ENCODE measurements at places on chromosomes 16 and 17.

- no peak for DNase-seq
These were observed 45.6 kb upstream of the LCMT1 start for GRCh38 chr16:25065899-25066298.

DNA sequence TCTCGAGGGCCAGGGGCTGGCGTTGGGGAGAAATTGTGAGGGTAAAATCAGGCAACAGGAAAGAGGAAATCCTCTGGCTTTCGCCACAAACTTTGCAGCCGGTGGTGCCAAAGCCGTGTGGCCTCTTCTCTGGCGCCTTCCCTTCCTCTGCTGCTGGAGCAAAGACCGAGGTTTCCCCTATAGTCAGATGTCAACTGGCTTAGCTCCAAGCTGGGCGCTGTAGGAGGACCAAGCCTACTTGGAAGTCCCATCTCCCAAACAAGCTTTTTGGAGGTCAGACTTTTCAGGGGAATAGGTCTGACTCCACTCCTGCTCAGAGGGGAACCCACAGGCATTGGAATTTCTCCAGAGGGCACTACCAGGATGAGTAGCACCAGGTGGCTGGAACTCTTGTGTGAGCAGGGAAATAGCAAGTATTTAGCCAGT is 5.0 kb downstream of the IGFBP4 start:
- DNase-seq = no peak

DNA sequence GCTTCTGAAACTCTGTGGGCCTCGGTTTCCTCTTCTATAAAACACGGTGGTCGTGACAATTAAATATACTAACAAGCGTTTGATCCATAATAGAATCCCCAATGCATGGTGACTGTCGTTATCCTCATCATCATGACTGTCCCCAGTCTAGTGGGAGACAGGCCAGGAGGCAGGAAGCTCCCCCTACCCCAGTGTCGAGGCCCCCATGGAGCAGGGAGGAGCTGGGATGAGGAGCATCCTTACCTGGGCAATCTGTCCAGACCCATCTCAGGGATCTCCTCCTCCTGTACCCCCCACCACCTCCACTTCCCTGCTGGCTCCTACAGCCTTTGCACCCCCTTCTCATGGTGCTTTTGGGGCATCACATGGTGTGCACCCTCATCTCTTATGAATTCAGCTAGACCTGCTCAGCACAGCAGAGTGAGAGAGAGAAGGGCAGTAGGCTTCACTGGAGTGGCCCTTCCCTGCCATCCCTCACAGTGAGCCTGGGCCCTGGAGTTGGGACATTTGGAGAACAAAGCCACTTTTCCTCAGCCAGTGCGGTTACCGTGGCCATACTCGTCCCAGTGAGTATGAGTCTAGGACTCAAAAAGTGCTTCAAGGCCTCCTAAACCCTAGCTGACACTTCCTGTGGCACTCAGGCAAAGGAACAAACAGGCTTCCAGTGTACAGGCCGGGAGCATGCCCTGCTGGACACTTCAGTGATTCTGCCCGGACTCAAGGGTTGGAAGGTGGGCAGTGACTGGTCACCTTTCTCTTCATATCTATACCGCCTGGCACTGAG is 148.6 kb downstream of the CLEC16A start:
- DNase-seq = no peak

- no peak for DNase-seq
These were observed 33.6 kb upstream of the KSR1 start for GRCh38 chr17:27422601-27423000.

DNA sequence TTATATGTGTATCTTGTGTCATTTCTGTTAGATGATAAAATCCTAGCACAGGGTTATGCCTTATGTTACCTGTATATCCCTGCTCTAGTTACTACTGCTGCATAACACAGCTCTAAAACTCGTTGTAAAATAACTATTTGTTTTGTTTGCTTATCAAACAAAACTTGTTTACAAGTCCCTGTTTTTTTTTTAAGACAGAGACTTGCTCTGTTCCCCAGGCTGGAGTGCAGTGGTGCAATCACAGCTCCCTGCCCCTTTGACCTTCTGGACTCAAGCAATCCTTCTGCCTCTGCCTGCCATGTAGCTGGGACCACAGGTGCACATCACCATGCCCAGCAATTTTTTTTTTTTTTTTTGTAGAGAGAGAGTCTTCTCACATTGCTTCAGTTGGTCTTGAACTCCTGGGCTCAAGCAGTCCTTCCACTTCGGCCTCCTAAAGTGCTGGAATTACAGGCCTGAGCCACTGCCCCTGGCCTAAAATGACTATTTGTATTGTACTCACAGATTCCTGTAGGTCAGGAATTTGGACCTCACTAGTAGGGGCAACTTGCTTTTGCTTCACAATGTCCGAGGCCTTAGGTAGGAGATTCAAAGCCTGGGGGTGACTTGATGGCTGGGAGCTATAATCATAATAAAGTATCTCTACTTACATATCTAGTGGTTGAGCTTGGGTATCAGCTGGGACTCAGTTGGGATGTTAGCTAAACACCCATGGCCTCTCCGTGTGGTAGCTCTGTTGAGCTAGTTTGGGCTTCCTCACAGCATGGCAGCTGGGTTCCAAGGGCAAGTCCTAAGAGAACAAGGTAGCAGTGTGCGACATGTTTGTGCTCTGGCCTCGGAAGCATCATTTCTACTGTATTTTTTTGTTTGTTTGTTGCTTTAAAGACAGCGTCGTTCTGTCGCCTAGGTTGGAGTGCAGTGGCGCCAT is 12.6 kb downstream of the DUSP14 start:
- no peak for DNase-seq

- DNase-seq = no peak
These were observed 334.1 kb upstream of the XYLT1 start for GRCh38 chr16:17804857-17805256.

DNA sequence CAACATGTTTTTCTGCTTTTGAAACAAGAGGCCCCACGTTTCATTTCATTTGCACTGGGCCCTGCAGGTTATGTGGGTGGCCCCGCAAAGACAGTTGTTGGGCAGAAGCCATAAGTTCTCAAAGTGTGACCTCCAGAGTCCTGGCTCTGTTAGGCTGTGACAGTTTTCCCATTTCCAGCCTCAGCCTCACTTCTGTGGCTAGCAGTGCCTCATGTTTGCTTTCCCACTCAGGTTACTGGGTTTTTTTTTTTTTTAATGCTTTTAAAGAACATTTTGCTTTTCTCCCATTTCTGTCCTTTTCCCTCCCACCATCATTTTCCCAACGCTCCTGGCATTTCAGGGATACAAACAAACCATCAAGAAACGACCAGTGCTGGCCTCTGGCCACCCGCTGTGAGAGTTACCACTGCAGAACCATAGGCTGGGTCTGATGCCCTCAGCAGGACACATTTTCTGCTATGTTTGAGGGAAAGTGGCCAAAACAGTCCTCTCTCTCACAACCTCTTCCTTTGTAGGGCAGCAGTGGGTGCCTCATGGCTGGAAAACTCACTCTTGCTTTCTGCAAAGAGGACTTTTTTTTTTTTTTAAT is 159.0 kb upstream of the MPHOSPH6 start:
- no peak for DNase-seq

- no peak for DNase-seq
These were observed 13.4 kb upstream of the PLLP start for GRCh38 chr16:57297856-57298255.

GRCh38 chr16:46807336-46807735 is 23.6 kb downstream of the C16orf87 start:
- no peak for DNase-seq

GRCh38 chr17:10754109-10754508 is 24.3 kb upstream of the TMEM220 start:
- no peak for DNase-seq

- no peak for DNase-seq
These were observed 129.5 kb downstream of the ANKRD11 start for GRCh38 chr16:89360760-89361435.

- no peak for DNase-seq
These were observed 350.6 kb upstream of the MAF start for GRCh38 chr16:79950932-79951719.

DNA sequence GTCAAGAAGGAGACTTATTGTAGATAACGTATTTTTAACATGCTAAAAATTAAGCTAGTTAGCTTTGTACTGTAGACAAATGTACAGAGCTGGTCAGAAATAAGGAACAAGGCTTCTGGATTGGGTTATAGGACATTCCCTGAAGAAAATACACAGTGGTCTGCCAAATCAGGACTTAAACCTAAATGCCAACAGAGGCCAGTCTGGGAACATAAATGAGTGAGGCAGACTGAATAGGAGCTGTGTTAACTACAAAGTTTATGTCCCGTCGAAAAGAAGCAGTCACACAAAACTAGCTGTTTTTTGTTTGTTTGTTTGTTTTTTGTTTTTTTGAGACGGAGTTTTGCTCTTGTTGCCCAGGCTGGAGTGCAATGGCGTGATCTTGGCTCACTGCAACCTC is 120.4 kb upstream of the C17orf78 start:
- DNase-seq = no peak

- DNase-seq = peak; percentile 57
These were observed 686 bp upstream of the MIEF2 start for GRCh38 chr17:18259621-18260331.

GRCh38 chr17:35129973-35130351 is 8.5 kb downstream of the FNDC8 start:
- DNase-seq = no peak

GRCh38 chr17:74234486-74234885 is 21.1 kb downstream of the TTYH2 start:
- DNase-seq = no peak

GRCh38 chr17:78795861-78796516 is 13.9 kb upstream of the CYTH1 start:
- DNase-seq = no peak

Data from HFFc6 (cell line).